Stimulated activated CD4-positive, alpha-beta T cell treated with anti-CD3 and anti-CD28 coated beads, Interleukin-1b, Interleukin-23, amount 100 ng/mL, for 1 hour (primary cell): ENCODE measurements at places on chromosomes 7 and 10.

DNA sequence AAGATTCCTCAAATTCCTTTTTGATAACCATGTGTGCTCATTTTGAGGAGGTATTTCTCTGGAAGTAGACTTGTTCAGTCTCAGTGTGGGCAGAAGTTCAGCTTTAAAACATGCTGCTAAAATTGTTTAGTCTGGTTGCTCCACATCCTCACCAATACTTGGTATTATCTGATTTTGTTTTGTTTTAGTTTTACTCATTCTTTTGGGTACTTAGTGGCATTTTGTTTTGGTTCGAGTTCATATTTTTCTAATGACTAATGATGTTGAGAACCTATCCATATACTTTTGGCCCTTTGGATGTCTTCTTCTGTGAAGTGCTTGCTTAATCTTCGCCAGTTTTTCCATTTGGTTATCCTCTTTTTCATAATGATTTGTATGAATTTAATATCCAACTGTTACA lies 694.2 kb upstream of the FZD8 start:
- DNase-seq = no peak

- no peak for DNase-seq
Measured at GRCh38 chr10:62433181-62433692, 59.1 kb downstream of the ZNF365 start.

- DNase-seq = no peak
Measured at GRCh38 chr10:23453465-23453864, 14.6 kb downstream of the OTUD1 start.

- no peak for DNase-seq
Measured at GRCh38 chr7:125059861-125060456, 130.3 kb upstream of the POT1 start.

DNA sequence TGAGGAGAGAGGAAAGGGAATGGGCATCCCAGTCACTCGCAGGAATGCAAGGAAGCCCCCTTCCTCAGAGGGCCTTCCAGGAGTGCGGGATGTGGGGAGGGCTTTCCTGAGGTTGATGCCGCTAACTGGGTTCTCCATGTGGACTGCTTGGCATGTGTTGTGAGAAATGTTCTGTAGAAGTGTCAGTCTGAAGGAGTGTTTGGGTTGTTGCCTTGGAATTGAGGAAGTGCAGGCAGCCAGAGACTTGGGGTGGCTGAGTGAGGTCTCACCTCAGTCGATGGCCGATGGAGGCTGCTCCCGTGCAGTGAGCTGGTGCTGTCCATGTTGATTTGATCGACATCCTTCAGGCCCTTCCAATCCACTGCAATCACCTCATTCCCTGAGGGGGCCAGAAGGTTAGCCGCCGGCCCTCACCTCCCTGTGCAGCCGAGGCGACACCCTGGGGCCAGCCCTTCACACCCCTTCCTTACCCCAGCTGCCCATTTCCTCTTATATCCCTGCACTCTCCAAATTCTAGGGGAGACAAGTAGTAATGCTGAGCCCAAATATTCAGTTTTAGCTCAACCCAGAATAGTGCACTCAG lies 2.7 kb downstream of the FAM131B start:
- DNase-seq = no peak

DNA sequence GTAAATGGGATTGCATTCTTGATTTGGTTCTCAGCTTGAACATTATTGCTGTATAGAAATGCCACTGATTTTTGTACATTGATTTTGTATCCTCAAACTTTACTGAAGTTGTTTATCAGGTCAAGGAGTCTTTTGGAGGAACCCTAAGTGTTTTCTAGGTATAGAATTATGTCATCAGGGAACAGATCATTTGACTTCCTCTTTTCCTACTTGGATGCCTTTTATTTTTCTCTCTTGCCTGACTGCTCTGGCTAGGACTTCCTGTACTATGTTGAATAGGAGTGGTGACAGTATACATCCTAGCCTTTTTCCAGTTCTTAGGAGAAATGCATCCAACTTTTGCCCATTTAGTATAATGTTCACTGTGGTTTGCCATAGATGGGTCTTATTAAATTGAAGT lies 48.8 kb downstream of the ANXA8 start:
- DNase-seq = no peak

- DNase-seq = no peak
Measured at GRCh38 chr7:122166275-122166674, 22.2 kb upstream of the AASS start.
